Suppressor macrophage (primary cell): ENCODE measurements at places on chromosomes 2 and 18.

DNA sequence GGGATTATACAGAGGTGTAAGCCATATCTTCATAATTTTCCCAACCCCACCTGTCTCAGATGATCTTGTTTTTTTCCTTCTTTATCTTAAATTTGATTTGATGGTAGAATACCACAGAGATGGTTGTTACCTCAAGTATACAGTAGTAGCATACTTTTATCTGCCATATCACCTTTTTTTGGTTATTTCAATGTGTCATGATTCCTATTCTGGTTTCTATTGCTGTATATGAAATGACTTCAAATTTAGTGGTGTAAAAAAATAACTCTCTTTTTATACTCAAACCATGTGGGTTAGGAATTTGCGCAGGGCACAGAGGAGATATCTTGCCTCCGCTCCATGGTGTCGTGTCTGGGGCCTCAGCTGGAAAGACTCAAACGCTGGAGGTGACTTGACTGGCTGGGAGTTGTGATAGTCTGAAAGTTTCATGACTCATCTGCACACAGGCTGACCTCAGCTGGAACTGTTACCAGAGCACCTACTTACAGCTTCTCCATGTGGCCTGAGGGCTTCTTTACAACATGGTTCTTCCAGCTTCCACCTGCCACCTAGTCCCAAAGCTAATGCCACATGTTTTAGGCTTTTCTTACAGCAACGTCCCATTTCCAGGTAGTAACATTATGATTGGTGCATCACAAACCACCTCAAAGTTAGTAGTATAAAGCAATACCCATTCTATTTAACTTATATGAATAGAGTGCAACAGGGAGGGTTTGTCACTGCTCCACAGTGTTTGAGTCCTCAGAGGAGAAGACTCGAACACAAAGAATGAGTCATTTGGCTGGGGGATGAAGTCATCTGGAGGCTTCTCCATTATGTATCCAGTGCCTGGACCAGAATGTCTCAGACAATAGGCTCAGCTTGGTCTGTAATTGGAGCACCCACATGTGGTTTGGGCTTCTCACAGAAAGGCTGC, 82.3 kb upstream of the XPO1 start:
- peak; percentile 50 for DNase-seq

GRCh38 chr2:6369266-6369665, 496.4 kb downstream of the CMPK2 start:
- DNase-seq = no peak

DNA sequence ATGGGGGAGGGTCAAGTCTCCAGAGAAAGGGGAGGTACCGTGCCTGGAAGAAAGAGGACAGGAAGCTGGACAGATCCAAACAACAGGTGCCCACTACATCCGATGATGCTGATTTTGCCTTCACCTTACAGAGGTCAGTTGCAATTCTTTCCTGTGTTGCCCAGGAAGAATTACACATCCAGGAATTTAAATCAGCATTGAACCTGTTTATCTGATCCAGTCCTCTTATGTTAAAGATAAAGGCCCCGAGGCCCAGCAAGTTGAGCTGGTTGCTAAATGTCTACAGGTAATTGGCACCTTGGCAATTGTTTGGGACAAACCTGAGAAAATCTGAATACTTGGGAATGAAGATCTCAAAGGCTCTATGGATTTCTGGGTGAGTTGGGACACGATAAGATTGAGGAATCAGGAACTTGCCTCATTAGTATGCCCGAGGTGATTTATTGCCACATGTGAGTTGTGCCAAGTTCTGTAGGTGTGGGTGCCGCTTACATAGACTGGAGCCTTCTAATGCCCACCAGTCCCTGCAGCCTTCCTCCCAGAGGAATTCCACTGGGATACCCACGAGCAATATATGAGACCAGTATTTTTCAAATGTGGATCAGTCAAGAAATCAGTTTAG, 6.9 kb upstream of the CNNM4 start:
- DNase-seq = no peak

DNA sequence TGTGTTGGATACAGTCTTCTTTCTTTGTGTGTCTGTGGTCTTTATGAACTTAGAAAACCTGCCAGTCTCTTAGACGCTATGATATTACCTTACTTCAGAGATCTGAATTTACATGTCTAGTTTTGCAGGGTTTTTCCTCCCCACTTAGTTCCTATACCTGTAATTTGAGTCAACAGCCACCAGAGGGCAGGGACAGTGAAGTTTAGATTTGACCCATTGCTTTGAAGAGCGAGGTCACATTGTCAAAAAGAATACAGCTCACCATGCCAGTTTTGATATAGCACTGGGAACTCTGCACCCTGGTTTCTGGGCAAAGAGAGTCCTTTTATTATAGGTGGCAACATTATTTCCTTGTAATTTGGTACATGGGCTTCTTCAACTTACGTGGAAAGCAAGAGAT, 102.3 kb downstream of the MAPK4 start:
- DNase-seq = peak; percentile 72

DNA sequence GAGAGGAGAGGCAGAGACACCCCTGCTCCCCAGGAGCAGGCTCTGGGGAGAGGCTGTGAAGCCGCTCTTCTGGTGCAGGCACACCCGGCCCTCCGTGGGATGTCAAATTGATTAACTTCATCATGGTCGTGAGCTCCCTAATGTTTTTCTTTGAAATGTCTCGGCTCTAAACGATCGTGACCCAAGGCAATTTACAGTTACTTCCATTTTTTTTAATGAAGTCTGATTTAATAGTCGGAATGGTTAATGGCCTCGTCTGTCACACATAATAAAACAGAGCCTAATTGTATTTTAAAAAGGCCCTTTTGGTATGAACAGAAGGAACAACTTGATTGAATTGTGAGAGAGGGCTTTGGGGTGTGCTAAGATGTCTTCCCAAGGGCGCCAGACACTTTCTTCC, 130.2 kb downstream of the SMAD2 start:
- no peak for DNase-seq

DNA sequence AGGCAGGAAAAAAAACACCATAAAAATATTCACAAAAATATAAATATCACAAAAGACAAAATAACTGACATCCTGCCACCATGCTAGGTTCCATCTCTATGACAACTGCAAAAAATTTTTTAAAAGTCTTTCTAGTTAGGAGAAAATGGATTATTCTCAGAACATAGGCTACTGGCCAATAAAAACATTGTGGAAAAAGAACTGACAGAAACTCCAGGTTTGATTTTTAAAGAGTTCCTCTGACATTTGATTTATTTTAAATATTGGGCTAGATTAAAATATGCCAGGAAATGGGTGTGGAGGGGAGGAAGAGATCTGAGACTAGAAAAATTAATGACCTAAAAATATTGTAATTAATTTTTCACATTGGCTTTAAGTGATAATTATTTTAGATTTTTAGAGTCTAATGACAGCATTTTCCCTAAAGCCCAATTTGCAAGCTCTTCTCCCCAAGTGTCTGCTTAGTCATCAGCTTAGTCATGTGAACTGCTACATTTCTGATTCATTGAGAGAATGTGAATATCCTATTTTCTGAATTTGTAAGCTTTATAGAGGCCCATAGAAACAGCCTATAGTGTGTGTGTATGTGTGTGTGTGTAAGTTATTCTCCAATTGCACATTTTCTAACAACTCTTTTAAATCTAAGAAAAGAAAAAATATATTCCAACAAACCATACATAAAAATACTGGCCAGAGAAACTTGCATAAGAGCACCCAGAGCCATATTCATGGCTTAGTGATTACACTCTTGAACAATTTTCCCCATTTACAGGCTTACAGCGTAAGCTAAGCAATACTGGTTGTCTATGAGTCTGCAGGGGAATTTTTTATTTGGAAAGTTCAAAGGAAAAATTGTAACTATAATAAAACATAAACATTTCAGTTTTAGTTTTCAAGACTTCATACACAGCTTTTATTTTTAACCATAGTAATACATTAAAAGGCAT, 48.4 kb downstream of the TMEFF2 start:
- DNase-seq = peak; percentile 70

DNA sequence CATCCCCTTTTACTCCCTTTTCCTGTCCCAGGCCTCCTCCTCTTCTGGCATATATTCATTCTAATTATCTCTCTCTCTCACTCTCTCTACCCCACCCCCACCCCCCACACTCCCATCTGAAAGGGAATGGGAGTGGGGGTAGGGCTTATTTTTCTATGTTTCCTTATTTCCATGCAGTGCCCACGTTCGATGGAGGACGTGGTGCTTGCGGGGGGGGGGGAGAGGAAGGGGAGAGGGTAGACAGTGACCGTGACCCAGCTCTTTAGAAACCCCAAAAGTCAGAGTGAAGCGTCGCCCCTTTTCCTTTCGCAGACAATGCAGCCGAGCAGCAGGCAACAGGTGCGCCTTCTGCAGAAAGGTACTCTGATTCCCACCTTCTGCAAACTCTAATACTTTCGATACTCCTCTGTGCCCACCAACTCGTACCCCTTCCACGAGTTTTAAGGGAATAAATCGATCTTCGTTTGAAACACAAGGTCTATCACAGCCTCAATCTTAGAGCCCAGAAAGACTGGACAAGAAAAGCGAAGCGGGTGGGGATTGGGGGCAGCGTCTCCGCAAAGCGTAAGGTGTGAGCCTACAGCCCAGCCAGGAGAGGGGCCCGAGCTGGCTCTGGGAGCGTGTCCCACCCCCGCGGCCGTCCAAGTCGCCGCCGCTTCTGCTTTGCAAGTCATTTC, 891 bp upstream of the NR4A2 start:
- DNase-seq = peak; percentile 90

DNA sequence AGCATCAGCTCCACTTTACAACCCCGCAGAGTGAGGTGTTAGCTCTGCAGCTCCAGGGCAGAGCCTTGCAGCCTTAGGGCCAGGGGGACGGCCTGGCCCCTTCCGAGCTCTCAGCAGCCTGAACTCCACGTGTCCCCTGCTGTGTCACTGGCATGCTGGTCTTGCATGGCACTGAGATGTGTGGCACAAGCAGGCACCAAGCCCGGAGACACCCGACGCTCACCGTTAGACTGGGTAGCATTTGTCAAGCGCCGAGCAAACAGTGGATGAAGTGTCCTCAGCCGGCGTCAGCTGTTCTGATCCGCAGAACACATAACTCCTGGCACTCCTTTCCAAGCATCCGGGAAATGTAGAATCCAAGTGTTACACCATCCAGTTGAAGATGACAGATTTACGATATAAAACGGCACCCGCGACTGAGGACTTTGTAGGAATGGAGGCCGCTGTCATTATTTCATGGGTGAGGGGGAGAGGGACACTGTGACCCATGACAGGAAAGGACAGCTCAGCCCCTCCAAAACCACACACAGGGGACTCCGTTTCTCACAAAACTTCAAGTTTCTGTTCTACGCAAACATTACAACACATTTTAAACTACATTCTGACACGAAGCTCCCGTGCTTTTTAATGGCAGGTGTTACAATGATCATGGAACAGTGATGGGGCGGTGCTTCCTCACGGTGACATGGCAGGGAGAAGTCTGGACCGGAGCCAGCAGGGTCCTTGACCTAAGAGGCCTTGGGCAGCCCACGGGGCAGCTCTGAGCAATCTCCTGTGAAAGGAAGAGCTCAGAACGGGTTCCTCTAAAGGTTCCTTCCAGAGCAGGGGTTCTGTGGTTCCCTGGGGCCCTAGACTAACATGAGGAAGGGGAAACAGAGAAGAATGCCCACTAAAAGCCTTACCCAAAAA, 89.4 kb downstream of the HDAC4 start:
- peak; percentile 68 for DNase-seq

GRCh38 chr2:148533004-148533403, 111.5 kb upstream of the EPC2 start:
- no peak for DNase-seq

DNA sequence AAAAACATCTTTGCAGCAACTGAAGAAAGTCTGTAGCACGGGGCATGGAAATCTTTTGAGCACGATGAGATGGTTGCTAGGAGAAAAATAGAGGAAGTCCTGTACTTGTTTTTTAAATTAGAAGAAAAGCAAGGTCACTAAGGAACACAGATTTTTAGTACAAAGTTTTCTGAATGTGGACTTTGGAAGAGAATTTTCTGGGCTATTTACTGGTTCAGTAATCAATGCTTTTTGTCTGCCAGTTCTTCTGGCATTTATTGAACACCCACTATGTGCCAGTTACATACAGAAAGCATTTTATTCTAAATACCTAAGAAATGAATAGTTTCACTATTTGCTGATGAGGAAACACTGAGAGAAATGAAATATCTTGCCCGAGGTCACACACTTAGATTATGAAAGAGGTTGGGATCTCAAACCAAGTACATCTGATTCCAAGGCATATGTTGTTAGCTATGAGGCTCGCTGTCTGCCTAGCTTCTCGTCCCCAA, 15.6 kb upstream of the MAP3K20 start:
- DNase-seq = peak; percentile 74

DNA sequence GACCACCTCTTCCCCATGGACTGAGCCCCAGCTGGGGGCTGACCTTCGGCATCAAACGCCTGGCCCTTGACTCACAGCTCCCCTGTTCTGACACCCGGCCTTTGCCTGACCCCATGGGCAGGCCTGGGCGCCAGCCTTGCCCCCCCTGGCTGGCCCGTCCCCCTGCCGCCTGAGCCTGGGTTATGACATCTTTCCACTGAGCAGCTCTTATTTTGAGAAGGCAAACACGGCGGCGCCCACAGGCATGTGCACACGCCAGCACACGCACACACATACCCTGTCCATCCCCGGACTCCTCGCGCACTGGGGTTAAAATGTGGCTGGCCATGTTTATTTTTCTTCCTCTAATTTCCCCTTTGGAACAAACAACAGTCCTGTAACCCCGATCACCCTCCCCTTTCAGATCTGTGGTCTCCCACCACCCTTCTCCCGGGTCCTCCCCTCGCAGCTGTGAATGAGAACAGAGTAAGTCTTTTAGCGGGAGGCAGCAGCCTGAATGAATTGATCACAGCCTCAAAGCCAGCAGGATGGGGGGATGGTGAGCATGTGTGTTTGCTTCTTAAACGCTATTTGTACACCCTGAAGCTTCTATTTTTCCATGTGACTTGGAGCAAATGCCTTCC, 11.8 kb upstream of the ATOH8 start:
- no peak for DNase-seq

DNA sequence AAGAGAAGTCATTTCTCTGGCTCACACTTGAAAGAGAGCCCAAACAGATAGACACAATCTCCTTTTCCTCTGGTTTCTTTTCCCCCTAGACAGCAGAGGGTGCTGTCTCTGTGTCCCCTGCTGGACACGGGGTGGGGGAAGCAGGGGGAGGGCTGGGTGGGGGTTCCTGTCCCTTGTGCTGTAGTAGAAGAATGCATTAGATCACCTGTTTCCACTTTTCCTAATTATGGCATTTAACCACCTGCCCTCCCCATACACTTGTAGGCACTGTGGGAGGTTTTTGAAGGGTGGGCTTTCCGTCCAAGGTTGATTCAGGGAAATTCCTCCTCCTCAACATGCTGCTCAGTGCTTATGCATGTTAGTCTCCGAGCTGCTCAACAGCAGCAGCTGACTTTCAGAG, 206.2 kb upstream of the EPAS1 start:
- DNase-seq = no peak

DNA sequence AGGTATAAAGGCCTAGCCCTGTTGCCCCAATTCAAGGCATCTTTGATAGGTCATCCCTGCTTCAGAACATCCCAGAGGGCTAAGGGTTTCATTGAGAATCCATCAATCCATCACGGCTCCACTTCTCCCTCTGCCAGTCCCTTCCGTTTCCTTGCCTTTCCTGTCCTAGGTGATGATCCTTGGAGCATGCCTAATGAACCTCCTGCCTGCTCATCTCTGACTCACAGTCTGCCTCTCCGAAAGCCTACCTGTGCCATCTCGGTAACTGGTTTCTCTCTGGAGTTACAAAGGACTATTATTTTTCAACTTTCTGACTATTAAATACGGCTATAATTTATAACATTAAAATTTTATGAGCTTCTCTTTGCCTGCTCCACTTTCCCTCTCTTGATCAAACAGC, 36.7 kb upstream of the OSBPL6 start:
- no peak for DNase-seq
